ENCODE measurements at places on chromosomes 2 and 18.

- no peak for DNase-seq
Observed at GRCh38 chr18:29962579-29962978, 1080.0 kb downstream of the DSC3 start.

GRCh38 chr2:71669628-71670429 is 216.5 kb downstream of the DYSF start:
- DNase-seq: no peak

GRCh38 chr2:71614976-71615766 is 161.8 kb downstream of the DYSF start:
- no peak for DNase-seq

- DNase-seq: no peak
Observed at GRCh38 chr2:174023591-174024523, 58.7 kb upstream of the SP3 start.

DNA sequence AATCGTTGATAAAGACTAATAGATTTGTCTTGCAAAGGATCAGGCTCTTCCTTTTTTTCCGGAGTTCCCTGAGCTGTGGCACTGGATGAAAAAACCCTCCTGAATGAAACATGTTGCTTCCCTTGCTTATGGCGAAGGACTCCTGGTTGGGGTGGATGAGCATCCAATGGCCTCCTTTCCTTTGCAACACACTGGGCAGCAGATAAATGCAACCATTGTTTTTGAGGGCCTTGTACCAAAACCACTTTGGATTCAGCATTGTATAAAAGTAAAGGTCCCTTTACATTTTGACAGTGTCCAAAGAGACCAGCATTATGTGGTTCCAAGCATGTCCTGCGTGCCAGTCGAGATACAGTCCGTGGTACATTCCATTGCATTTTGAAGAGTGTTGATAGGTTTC is 44.7 kb downstream of the FAM210A start:
- no peak for DNase-seq

- no peak for DNase-seq
Observed at GRCh38 chr2:147398301-147398700, 446.5 kb upstream of the ACVR2A start.

DNA sequence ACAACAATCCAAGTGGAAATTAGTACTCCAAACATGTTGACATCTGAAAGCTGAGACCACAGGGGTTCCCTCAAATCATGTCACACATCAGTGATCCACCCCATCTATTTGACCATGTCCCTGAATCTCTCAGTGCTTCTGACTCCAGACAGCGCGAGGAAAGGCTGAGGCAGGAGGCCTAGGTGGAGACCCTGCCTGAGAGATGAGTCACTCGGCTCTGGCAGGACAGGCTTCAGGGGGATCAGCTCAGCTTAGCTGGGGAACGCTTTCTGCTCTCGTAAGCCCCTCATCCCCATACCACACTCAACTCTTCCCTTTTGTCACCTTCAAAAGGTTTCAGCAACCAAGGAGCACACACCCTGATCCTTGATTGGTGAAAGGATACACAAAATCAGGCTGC is 5.8 kb upstream of the FAM228A start:
- no peak for DNase-seq

DNA sequence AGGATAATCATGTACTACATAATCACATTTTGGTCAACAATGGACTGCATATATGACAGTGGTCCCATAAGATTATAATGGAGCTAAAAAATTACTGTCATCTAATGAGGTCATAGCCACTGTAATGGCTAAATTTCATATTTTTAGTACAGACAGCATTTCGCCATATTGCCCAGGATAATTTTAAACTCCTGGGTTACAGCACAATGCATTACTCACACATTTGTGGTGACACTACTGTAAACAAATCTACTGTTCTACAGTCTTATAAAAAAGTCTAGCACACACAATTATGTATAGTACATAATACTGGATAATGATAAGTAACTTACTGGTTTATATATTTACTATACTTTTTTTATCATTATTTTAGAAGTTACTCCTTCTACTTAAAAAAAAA is 12.8 kb downstream of the EIF2AK2 start:
- DNase-seq: no peak

DNA sequence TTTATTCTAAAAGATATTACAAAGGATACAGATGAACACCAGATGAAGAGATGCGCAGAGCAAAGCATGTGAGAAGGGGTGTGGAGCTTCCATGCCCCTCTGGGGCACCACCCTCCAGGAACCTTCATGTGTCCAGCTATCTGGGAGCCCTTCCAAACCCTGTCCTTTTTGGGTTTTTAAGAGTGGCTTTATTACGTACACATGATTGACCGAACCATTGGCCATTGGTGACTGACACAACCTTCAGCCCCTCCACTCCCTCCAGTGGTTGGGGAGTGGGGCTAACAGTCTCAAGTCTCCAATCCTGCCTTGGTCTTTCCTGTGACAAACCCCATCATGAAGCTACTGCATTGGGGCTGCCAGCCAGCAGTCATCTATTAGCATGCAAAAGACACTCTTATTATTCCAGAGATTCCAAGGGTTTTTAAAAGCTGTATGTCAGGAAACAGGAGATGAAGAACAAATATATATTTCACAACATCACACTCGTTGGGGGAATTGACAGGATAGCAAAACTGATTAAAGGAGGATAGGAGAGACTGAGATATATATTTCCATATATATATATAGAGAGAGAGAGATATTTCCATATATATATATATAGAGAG is 19.4 kb downstream of the IL1B start:
- DNase-seq: no peak

- no peak for DNase-seq
Observed at GRCh38 chr18:60146220-60146960, 226.2 kb downstream of the MC4R start.

DNA sequence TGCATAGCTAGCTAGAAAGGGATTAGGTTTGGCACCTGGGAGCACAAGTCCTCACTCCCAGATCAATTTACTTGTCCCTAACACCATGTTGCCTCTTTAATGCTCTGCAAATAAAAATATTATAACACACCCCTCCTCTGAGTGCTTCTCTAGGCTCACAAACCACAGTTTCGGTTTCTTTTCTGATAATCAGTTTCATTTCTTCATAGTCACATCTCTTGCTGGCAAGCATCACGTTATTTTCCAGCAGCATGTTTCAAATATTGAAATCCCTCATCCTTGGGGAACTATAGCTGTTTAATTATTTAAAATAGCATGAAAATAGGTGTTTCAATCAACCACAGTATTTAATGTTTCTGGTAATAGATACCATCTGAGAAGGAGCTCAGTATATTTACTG is 13.9 kb upstream of the SMCHD1 start:
- no peak for DNase-seq

DNA sequence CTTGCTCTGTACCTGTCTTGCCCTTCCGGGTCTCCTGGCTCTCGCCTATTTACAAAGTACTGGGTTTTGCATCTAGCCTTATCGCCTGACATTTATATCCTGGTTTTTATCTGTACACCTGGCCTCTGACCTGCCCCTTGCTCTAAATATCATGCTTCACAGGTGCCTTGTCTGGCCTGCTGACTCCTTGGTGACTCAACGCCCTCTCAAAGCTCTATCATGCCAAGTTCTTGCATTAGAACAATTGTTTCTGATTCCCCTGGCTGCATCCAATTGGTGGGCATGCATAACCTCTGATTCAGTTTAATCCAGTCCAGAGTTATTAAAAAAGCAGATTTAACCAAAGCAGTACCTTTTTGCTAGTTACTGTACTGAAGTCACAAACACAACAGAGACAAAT is 113.9 kb upstream of the CCDC68 start:
- DNase-seq: no peak

DNA sequence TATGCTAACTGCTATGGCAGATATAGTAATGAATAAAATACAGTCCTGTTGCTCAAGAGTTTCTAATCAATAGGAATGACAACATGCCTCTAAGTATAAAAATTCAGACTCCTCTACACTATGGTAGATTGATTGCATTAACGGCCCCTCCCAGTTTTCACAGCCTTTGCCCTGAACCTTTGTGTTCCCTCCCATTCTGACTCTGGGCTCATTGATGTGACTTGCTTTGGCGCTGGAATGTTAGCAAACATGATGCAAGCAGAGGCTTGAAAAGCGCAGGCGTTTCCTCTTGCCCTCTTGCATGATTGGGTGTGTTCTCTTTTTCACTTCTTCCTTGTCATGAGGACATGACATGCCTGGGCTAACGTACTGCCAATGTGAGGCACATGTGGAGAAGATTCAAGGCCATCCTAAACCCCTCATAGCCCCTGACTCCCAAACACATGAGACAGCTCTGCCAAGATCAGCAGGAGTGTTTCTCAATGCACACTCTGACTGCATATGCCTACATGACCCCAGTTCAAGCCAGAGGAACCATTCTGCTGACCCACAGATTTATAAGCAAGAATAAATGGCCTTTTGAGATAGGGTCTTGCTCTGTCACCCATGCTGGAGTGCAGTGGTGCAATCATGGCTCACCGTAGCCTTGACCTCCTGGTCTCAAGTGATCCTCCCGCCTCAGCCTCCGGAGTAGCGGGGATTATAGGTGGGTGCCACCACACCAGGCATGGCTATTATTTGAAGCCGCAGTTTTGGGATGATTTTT is 49.7 kb upstream of the CD28 start:
- no peak for DNase-seq

DNA sequence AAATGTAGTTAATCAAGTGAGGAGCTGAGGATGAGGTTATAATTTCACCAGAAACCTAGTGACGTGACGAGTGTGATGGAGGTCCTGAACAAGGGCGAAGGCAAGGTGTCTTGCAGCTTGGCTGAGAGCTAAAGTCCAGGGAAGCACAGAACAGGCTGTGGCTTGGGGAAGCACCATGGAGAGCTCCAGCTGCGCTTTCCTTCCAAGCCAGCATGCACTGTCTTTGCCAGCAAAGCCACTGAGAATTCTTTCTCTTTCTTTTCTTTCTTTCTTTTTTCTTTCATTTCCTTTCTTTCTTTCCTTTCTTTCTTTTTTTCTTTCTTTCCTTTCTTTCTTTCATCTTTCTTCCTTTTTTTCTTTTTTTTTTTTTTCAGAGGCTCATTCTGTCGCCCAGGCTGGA is 239.3 kb downstream of the FBXO15 start:
- no peak for DNase-seq

DNA sequence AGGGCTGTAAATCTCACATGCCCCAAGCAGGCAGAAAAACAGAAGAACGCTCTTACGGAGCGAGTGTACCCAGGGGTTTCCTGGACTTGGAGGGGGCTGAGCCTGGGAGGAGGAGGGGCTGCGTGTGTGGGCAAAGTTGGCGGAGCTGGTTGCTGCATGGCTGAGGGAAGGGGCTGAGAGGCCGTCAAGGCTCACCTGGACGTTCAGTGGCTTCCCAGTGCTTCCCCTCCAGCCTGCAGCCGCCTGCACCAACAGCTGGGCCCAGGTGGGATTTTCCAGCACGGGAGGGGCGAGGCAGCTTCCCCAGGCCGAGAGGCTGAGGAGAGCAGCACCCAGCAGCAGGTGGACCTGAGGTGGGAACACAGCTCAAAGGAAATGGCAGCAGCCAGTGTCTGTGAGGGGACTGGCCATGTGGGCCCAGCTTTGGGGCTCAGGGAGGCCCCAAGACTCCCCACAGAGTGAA is 70.6 kb upstream of the CTDP1 start:
- no peak for DNase-seq

DNA sequence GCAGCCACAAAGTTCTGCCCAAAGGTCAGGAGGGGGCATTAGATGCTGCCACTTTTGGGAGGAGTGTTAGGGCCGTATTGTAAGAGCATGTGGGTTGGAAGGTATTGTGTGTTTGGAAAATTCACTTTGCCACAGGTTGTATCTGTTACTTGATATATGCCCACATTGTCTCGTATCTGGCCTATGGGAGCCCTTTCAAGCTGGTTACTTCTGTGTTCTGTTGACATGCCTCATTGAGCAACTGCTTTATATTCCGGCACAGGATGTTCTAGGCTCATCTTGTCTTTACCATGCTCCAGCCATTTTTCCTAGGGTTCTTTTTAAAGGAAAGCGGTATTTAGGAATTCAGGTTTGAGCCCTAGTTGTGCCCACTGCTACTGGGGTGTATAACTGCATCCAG is 6.0 kb downstream of the ADNP2 start:
- no peak for DNase-seq

DNA sequence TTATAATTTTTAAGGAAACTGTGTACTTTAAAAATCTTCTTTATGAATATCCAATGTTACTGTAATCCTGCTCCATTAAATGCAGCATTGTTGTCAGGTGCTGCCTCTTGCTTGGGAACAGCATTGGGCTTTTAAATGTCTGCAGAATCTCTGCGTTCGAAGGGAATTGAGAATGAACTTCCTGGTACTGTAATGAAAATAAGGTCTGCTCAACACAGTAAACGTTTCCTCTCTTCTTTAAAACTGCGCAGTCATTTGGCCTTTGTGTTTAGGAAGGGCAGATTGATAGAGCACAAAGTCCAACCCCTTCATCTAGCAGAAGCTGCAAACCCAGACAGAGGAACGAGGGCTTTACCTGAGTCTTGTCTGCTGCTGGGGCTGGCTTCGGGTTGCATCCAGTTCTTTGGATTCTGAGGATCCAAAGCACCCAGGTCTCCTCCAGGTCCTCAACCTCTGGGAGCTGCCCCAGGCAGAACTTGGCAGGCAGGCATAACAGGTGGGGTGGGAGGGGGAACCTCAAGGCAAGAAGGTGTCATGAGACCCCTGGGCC is 104.5 kb downstream of the UGGT1 start:
- DNase-seq: no peak

- no peak for DNase-seq
Observed at GRCh38 chr2:232787806-232788205, 11.4 kb upstream of the KCNJ13 start.

DNA sequence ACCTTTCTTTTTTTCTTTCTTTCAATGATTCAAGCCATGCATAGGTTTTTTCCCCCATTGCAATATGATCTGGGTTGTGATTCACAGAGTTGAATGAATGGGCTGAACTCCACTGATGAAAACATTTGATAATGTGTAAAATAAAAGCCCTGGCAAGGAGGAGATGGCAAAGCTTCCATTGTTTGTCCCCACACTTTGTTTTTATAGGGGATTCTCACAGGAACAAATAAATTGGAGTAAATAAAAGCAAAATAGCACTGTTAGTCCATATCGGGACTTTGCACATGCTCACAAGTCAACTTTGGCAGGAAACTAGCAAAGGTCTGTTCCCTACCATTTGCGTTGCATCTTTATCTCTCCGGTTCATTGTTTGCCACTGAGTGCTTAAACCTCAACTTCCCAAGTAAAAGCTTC is 55.7 kb downstream of the MEIS1 start:
- DNase-seq: no peak

GRCh38 chr18:77433076-77433475 is 183.4 kb downstream of the GALR1 start:
- no peak for DNase-seq

DNA sequence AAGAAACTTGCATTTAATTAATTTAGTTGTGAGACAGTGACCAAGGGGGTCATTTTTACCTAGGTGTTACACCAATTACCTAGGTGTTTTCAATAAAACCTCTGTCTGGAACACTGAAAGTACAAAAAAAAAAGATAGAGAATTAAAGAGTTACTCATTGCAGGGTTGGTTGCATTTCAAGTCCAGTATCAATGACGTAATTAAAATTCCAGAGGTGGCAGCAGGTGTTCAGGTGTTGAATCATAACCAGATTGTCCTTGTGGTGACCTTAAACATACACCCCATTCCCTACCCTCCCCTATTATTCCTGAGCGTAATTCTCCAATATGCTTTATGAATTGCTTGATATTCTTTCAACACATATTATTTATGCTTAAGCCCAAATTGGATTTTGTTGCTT is 352.0 kb upstream of the SLC8A1 start:
- DNase-seq: no peak

All from stimulated activated CD4-positive, alpha-beta T cell treated with anti-CD3 and anti-CD28 coated beads, TNF-alpha, amount 100 ng/mL, for 1 hour (primary cell).